Stimulated activated memory B cell treated with anti-CD40 and anti-IgM and Interleukin-4, amounts not matched to agents 10 μg/mL and 1 μg/mL and 100 μg/mL, for 72 hours (primary cell): ENCODE measurements at places on chromosomes 11 and 22.

GRCh38 chr11:76075716-76076115 lies 130.6 kb downstream of the WNT11 start:
- no peak for ATAC-seq

DNA sequence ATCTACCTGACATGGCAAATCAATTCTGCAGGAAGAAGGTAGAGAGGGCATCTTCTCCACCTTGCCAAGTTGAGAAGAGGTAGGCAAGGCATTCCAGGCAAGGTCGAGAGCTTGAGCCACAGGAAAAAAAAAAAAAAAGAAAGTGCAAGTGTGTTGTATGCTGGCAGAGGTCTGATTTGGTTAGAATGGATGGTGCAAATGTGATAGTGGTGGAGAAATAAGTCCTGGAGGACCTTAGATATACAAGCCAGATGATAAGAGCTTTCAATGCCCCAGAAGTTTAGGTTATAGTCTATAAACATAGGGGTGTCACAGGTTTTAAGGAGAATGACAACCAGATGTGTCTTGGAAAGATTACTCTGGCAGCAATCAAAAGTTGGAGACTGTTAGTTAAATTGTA lies 1.4 kb downstream of the FBXO3 start:
- no peak for ATAC-seq

DNA sequence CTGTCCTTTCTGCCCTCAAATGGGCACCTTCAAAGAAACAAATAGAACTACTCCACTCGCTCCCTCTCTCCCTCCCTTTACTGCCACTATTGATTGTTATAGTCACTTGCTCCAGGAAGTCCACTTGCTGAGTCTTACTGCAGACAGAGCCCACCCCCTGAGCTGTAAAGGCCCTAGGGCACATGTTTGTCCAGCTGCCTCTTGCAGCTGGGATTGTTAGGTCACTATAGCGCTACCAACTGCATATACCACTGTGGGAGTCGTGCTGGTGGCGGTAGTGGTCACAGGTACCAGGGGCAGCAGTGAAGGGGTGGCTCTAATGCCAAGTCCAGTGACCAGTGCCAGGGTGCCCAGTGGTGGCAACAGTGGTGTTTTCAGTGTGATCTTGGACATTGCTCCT lies 4.4 kb upstream of the SREBF2 start:
- ATAC-seq, result no peak

GRCh38 chr11:9625162-9625561 lies 38.7 kb upstream of the SWAP70 start:
- ATAC-seq, result no peak

GRCh38 chr11:133409799-133410198 lies 122.5 kb downstream of the OPCML start:
- ATAC-seq, result no peak

- no peak for ATAC-seq
Observed at GRCh38 chr11:134592391-134592990, 180.4 kb upstream of the B3GAT1 start.

- ATAC-seq, result no peak
Observed at GRCh38 chr11:118620529-118621070, 13.2 kb downstream of the PHLDB1 start.

- no peak for ATAC-seq
Observed at GRCh38 chr11:14435717-14436512, 63.7 kb downstream of the COPB1 start.

DNA sequence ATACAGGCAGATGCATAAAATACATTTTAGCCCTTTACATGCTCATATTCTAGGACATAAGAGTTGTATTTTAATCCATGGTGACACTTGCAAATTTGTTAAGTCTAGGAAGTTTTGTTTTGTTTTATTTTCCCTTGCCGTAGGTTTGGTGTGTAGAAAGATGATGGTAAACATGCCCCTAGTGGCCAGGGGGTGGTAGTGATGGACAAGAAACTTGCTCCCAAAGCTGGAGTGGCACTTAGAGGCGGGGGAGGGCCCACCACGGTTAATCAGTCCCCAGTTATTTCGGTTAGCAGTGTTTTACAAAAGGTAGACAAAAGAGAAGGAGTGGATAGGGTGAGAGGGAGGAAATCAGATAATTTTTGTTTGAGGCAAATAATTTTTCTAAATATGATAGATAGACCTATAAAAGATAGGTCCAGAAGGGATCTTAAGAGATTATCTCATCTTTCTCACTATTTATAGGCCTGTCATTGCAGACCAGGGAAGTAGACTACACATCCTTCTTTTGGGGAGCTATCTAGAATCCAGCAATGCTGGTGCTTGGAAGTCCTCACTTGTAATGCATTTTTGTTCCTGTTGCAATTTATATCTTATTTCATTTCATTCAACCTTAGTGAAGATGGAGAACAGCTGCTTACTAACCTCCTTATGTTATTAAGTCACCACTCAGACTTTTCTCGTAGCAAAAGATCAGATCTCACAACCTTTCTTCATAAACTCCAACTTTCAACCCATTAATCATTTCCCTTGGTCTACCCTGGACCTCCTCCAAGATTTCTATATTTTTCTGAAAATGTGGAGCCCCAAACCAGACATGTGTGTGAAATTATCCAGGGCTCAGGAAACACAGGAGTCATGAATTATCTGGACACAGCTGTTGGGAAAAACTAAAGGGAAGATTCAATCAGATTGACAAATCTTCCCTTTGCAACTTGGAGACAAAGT lies 5.9 kb upstream of the BDNF start:
- no peak for ATAC-seq

DNA sequence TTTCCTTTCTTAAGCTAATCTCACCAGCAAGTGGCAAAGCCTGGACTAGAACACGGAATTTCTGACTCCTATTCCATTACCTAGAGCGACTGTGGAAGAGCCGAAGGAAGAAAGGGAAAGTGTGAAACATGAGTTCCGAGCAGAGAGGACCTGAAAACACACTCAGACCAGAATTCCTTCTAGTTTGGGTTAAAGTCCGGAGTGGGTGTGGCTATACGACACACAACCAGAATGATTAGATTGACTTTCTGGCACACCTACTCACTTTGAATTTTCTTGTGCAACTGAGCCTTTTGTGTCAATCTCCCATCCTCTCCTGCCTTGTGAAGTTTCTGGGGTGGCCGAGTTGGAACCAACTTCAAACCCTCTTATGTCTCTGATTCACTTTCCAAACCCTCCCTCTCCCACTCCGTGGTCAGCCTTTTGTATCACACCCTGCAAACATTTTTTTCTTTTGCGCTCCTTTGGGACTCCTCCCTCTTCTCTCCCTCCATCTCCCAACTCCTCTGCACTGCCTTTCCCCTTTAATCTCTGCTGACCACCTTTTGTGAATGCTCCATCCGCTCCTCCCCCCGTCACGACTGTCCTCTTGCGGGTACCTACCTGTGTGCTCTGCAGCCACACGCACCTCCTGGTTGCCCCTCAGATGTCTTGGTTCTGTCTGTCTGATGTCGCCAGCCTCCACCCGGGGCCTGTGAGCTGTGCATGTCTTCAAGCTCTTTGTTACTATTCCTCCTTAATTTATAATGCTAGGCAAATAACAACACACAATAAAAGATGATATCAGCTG lies 86.3 kb upstream of the BLID start:
- no peak for ATAC-seq

DNA sequence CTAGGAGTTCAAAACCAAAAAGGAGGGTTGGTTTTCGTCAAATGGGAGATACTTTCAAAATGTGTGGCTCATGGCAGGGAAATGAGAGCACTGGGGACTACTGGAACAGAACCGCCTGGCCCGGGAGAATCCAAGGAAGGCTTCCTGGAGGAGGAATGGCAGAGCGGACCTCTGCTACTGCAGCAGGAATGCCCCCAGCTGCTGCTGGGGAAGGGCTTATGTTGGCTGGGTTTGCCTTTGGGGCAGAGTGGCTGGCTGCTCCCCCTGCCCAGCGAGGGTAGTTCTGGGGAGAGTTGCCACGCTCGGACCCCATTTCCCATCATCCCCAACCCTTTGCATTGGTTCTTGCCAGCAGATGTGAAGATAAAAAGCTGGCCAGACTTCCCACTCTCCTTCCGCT lies 10.6 kb upstream of the APOBEC3A start:
- ATAC-seq, result no peak

DNA sequence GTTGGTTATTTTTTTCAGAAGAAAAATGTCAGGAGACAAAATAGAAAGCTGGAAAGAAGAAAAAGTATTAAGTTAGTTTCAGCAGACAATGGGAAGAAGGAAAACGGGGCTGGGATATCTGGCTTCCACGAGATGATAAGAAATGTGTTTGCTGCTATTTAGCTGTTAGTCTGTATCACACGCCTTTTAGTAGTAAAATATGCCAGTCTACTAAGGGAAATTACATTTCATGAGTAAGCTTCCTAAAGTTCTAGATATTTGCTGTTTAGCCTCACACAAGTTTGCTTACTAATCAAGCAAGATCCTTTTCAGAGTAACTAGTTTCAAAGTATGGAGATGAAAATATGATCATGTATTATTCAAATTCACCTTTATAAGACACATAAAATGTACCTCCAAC lies 1.5 kb downstream of the OR51B4 start:
- ATAC-seq, result no peak

- no peak for ATAC-seq
Observed at GRCh38 chr11:119432484-119433357, 9.7 kb upstream of the THY1 start.

DNA sequence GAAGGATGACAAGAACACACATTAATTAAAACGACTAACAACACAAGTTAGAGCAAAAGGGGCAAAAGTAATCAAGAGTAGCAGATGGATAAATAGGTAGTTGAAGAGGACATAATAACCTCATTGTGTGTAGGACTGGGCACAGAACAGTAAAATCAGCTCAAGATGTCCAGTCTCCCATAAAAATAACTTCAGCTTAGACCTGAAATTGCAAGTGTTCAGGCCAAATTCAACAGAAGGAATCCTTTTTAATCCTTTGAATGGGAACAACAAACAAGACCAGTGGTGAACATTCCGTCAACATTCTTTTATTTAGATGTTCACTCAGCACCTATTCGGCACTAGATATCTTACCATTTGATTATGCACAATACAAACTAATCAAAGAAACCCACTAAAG lies 4.4 kb downstream of the MTMR2 start:
- no peak for ATAC-seq

GRCh38 chr22:39580795-39581194 lies 10.2 kb downstream of the CACNA1I start:
- ATAC-seq, result no peak

DNA sequence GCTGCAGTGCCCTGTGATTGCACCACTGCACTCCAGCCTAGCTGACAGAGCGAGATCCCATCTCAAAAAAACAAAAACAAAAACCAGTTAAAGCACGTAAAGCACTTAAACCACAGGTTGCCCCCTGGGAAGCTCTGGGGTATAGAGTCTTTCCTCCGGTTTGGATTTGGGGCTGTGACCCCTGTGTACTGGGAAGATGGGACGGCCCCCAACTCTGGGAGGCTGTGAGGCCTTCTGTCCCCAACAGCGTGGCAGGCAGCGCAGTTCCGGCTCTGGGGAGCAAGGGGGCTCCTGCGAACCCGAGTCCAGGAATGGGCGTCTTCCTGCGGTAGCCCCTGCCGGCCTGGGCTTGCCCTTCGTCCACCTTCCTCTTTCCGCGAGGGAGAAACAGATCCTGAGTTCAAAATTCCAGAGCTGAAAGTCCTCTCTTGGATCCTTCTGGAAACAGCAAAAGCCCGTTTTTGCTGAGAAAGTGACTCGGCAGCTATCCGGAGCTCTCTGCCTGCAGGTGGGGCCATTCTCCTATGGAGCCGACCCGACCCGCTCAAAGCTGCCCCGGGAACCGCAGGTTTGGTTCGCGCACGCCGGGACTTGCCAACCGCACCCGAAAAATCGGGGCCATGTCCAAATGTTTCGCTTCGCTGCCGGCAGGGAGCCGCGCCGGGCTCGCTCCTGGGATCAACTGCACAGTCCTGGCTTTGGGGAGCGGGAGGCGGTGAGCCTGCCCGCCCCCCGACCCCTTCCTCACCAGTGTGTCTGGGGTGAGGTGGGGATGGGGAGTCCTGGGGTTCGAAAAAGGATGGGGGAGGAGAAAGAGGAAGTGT lies 36.3 kb upstream of the POLA2 start:
- ATAC-seq, result peak; percentile 84

GRCh38 chr11:21069909-21070308 lies 400.5 kb downstream of the NELL1 start:
- no peak for ATAC-seq

DNA sequence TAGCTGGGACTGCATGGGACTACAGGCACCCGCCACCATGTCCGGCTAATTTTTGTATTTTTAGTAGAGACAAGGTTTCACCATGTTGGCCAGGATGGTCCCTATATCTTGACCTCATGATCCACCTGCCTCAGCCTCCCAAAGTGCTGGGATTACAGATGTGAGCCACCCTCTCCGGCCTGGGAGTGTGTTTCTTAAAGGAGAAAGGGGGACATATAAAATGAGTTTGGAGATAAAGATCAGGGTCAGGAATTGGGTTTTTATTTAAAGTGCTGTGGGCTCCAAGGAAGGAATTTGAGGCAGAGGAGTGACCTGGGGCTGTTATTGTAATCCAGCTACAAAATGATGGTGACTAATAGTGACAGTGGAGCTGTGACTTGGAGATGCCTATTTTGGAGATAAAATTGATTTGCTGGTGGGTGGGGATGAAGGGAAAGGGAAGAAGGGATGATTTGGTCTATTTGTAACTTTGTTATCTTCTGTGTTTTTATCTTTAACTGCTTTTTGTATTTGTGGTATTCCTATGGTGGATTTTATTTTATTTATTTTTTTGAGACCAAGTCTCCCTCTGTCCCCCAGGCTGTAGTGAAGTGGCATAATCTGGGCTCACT lies 5.0 kb downstream of the CRKL start:
- no peak for ATAC-seq

DNA sequence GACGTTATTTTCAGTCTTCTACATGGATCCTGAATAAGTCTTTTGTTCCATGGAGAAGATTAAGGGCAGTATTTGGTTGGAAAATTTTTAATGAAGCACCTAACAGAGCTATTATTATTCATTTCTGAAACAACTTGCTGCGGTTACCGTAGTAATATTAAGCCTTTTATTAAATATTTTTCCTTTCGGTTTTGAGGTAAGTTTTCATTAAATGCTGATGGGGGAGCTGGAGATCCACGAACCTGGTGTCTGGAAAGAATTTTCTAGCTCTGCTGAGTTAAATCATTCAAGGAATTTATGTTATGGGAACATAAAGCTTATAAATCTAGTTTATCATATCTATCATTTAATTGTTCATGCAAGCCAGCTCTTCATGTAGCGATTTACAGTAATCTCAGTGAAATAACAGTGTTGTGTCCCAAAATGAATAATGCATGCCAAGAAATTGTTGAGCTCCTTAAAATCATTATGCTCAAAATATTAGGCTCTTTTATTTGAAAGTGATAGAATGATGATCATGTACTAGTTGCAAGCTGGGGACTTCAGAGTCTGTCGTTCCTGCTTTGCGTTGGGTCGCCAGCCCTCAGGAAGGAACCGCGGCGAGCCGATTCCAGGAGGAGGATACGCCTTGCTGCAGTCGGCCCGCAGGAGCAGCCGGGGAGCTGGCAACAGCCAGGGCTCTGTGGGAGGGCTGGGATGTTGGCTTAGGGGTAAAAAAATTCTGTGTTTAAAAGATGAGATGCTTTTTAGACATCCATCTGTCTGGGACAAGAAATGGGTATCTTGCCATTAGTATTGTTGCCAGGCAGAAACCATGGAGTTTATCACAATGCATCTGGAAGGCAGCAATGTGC lies 83.1 kb downstream of the TBC1D22A start:
- no peak for ATAC-seq
